ENCODE measurements at places on chromosomes 2 and 18.
A peak's percentile ranks its signal among the peaks of the same experiment; 100 is the strongest.

DNA sequence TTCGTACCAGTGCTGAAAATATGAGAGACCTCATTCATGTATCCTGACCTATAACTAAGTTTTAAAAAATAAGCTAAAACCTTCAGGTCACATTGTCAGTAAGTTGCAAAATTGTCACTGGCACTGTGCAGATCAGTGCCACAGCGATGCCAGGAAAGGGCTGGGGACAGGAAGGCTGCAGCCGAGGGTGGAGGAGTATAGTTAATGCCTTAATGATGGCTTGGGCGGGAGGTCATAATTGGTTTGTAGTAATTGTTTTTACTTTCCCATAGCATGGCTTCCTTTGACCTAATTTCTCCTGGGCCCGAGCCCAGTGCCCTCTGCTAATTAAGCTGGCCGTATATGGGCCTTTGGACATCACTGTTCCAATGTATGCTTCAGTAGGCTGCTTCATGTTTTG lies 47.2 kb upstream of the RAB12 start:
- DNase-seq, result no peak

DNA sequence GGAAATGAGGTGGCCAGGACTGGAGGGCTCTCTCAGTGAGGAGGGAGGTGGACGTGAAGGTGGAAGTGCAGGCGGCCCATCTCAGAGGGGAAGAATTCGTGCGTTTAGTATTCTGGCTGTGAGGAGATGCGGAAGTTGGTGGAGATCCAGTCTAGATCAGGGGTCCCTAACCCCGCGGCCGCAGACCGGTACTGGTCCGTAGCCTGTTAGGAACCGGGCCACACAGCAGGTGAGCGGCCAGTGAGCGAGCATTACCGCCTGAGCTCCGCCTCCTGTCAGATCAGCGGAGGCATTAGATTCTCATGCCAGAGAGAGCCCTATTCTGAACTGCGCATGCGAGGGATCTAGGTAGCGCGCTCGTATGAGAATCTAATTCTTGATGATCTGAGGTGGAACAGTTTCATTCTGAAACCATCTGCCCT lies 1.6 kb upstream of the FHOD3 start:
- no peak for DNase-seq

DNA sequence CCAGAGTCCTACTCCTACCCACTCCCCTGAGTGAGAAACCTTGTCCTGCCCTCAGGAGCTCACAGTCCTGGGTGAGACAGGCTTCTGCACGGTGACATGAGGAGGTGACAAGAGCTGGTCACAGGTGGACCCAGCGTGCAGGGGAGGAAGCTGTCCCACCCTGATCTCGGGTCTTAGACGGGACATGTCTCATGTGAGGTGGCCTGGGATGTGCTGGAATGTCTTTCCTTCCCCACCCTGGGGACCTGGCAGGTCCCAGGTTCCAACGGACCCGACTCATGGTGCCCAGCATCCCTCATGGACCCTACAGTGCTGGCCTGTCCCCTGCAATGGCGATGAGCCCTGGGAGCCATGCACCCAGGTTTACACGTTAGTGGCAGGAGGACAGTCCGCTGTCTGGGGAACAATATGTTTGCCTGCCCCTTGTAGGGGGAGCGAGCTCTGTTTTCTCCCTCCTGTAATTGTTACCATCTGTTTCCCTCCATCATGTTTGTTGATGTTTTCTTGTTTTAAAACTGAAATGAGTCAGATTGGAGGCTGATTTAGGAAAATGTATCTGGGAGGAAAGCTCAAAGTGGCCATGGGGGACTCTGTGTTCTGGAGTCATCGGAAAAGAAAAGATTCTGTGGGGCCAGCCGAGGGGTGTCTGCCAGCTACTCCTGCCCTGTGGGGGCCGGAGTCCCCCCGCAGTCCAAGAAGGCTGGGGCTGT lies 238.1 kb downstream of the KLHL29 start:
- no peak for DNase-seq

DNA sequence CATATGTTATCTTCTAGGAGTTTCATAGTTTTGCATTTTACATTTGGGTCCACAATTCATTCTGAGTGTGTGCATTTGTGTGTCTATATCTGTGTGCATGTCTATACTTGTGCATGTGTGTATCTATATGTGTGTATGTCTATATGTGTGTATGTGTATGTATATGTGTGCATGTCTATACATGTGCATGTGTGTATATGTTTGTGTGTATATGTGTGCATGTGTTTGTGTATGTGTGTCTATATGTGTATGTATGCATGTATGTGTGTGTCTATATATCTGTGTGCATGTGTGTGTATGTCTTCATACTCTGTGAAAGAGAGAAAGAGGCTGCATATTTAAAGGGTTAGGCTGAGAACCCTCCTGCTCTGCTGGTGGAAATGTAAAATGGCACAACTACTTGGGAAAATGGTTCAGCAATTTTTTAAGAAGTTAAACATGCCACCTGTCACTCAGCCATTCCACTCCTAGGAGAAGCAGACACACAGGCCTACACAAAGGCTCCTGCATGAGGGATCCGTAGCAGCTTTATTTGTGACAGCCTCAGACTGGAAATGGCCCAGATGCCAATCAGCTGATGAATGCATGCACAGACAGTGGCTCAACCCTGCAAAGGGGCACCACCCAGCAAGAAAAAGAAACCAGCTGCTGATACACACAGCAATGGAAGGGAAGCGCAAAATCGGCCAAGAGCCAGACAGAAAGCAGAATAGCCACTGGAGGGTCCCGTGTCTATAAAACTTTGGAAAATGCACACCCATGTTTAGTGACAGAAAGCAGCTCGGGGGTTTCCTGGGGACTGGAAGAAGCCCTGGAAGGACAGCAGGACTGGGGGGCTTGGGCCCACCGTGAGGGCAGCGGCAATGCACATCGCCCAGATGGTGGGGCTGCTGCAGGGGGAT lies 146.8 kb downstream of the SEPTIN10 start:
- DNase-seq, result no peak

DNA sequence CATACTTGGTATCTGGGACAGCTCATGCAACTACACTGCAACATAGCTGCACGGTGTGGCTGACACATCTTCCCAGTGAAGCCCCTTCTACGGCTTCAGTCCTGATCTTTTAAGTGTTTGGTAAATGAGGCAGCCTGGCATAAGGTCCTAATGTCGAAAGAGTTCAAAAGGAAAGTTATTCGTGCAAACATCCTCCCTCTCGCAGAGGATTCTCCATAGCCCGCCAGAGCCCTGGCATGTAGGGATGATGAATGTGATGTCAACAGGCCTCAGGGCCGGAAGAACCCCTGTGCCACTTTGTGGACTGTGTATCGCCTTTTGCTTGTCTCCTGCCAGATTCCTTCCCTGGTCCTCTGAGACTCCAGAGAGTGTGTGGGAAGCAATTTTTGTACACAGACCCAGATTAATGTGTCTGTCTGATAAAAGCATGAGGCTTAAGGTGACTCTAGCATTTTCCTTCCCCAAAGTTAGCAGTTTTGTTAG lies 88.5 kb downstream of the SOCS6 start:
- no peak for DNase-seq

- DNase-seq, result no peak
These were observed 11.6 kb downstream of the KANSL3 start for GRCh38 chr2:96626553-96626942.

DNA sequence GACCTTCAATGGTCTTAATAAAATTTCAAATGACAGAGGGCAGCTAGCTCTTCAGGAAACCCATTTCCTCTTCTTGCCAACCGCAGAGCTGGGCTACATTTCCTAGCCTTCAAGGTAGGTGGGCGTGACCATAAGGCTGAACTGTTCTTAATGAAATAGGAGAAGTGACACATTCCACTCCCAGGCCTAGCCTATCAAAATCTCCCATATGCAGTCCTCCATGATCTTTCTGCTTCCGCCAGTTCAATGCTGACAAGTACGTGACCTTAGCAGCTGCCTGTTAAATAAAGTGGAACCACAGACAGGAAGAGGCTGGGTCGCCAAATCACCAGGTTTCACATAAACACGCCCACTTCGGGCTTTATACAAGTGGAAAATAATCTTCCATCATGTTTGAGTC lies 13.2 kb downstream of the SERPINE2 start:
- DNase-seq, result no peak

DNA sequence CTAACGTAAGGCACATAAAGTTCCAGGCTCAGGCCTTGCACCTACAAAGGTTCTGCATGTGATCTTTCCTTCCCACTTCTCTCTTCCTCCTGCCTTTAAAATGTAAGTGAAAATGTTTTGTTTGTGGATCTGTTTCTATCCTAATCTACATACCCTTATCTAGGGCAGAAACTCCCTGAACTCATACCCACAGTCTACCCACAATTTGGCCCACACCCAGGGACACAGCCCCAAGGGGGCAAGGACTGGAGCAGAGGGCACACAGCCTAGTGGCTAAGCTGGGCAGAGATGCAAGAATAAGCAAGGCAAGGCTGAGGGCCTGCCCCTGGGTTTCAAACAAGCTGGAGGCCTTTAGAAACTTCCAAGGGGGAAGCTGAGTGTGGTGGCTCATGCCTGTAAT lies 71.0 kb downstream of the HS1BP3 start:
- DNase-seq, result no peak

DNA sequence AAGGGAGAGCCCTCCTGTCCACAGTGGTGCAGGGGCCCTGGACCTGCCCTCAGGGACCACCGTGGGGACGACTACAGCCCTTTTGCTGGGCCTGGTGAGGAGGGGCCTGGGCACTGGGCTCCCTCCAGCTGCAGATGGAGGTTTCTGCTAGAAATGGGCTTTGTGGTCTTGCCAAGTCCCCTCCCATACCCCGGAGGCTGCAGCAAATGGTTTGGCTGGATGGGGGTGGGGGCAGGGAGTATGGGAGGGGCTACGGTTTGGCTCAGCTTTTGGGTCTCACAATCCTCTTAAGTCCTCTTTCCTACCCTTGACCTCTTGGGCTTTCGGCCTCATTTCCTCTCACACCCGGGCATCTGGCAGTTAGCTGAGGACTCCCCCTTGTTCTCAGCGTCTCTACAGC lies 21.7 kb downstream of the TET3 start:
- no peak for DNase-seq

GRCh38 chr2:168773719-168774521 lies 28.5 kb upstream of the NOSTRIN start:
- DNase-seq, result peak; percentile 52

DNA sequence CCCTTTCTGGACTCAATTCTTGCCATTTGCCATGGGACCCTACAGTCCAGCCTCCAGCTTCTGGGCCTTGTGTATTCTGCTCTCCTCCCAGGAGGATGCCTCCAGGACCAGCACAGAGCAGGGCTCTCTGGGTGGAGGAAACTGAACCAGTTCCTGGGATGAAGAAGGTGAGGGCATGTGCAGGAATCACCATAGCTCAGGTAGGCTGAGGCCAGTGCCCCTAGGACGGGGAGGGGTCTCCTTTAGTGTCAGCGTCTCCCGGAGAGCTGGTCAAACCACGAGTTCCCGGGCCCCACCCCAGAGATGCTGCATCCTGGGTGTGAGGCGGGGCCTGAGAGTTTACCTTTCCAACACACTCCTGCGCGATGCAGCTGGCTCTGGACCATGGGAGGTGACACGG lies 5.8 kb upstream of the PRELID3A start:
- DNase-seq, result no peak

- no peak for DNase-seq
These were observed 333.7 kb upstream of the CDH19 start for GRCh38 chr18:66937546-66937945.

GRCh38 chr2:172623249-172623965 lies 67.5 kb downstream of the PDK1 start:
- DNase-seq, result no peak

GRCh38 chr2:79770926-79771325 lies 258.1 kb downstream of the CTNNA2 start:
- no peak for DNase-seq

DNA sequence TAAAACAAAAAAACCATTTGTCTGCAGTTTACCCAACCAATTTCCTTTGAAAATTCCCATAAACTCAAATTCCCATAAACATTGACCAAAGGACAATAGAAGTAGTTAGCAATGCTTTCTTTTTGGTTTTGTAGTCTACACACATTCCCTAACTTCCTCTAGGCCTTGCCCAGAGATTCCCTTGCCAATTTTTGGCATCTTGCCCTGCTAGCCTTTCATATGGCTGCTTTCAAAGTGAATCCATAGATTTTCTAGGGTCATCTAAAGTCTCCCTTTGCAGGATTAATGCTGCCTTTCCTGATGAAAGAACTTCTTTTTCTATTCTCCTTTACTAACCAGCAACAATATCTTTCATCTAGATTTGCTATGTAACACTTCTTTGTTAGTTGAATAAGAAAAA lies 33.4 kb downstream of the THSD7B start:
- no peak for DNase-seq

GRCh38 chr18:74589811-74590210 lies 7.9 kb upstream of the ZNF407 start:
- no peak for DNase-seq

GRCh38 chr2:29990129-29990528 lies 68.7 kb upstream of the ALK start:
- DNase-seq, result no peak

DNA sequence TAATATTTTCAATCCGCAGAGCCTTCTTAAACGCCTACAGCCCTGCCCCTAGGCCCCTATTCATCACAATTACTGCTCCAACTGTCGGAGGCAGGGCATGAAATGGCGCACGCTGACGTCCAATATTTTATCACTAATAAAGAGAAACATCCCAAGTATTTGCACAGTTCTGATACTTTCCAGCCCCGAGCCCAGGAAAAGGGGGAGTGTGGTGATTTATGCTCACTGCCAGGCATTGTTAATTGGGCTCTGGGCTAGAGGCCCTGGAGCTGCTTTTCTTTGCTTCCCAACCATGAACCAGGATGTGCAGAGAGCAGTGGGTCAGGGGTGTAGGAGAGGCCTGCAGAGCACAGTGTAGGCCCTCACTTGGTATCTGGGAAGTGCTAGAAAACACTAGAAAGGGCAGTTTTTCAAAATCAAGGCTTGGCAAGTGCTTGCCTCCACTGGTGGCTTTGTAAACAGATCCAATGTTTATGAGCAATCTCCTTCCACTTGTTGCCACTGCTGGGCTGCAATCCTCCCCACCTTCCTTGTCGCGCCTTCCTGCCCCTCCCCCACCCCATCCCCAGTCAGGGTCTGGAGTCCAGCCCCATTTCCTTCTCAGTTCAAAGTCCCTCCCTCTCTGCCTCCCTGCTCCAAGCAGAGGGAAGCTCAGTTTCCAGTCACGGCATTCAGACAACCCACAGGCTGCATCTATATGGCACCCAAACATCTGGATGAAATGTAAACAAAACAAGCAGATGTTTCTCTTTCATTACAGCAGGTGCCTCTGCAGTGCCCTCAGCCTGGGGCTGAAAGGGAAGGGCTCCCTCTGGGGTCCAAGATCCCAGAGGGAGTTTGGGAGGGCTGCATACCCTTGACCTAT lies 83.9 kb upstream of the PKDCC start:
- no peak for DNase-seq

Data from HCT116 (cell line).